ENCODE measurements at places on chromosomes 4 and X.

- DNase-seq, result no peak
Observed at GRCh38 chr4:42995343-42995944, 102.9 kb downstream of the GRXCR1 start.

GRCh38 chrX:13007519-13008188 is 32.7 kb downstream of the TMSB4X start:
- no peak for DNase-seq

GRCh38 chrX:129590596-129590995 is 50.5 kb downstream of the OCRL start:
- no peak for DNase-seq

DNA sequence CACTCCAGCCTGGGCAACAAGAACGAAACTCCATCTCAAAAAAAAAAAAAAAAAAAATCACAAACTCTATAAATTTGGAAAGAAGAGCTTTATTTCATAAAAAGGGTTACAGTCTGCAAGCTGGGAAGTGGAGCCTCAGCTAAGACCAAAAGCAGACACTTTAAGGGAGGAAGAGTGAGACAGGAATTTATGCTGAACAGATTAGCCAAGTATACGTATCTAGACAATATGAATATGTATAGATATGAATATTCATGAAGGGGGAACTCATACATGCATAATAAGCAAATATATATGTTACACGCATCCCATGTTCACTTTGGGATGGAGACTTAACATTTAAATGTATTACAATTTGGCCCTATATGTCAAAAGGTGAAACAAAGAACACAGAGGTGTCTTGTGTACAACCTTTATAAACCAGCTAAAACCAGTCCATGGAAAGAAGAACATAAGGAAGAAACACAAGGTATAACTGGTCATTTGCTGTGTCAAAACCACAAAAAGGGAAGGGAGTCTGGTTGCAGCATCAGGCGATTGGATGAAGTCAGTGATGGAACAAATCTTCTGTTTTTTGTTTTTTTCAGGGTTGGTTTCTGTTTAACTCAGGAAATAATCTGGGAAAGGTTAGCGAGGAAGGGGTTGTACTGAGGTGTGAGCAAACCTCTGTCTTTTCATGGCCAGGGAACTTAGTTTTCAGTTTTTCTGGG is 130.0 kb upstream of the MAOA start:
- no peak for DNase-seq

GRCh38 chr4:114922592-114922933 is 190.9 kb downstream of the NDST4 start:
- no peak for DNase-seq

DNA sequence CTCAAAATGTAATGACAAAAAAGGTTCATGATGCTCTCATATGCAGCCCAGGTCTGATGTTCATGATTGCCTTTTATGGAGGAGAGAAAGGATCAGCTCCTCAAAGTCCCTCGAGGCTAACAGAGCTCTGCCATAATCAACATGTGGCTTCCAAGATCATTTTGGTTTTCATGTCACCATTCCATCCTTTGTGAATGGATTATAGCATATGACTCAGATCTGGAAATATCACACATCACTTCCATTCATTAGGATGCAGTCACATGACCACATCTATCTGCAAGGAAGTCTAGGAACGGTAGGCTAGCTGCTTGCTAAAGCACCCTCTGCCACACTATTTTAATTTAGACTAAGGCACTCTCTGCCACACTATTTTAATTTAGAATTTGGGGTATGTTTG is 77.6 kb downstream of the COX18 start:
- DNase-seq, result no peak

GRCh38 chrX:124573468-124573867 is 227.1 kb downstream of the SH2D1A start:
- DNase-seq, result no peak

DNA sequence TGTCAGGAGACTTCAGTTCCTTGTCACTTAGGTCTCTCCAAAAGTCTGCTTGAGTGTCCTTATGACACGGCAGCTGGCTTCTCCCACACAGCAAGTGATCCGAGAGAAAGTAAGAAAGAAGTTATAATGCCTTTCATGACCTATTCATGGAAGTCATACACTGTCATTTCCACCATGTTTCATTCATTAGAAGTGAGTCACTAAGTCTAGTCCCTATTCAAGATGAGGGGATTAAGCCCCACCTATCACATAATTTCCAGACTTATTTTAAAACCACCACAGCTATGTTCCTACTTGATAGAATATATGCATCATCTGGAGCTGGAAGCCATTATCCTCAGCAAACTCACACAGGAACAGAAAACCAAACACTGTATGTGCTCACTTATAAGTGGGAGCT is 25.2 kb upstream of the COL25A1 start:
- DNase-seq, result no peak

- no peak for DNase-seq
Observed at GRCh38 chr4:8649631-8650361, 57.2 kb downstream of the CPZ start.

Data from BE2C (cell line).